ENCODE measurements at places on chromosomes 5 and 9.
A peak's percentile ranks its signal among the peaks of the same experiment; 100 is the strongest.

GRCh38 chr5:39779831-39780230 is 355.1 kb upstream of the DAB2 start:
- DNase-seq = no peak

- no peak for DNase-seq
These were observed 996 bp downstream of the NXNL2 start for GRCh38 chr9:88536023-88536324.

DNA sequence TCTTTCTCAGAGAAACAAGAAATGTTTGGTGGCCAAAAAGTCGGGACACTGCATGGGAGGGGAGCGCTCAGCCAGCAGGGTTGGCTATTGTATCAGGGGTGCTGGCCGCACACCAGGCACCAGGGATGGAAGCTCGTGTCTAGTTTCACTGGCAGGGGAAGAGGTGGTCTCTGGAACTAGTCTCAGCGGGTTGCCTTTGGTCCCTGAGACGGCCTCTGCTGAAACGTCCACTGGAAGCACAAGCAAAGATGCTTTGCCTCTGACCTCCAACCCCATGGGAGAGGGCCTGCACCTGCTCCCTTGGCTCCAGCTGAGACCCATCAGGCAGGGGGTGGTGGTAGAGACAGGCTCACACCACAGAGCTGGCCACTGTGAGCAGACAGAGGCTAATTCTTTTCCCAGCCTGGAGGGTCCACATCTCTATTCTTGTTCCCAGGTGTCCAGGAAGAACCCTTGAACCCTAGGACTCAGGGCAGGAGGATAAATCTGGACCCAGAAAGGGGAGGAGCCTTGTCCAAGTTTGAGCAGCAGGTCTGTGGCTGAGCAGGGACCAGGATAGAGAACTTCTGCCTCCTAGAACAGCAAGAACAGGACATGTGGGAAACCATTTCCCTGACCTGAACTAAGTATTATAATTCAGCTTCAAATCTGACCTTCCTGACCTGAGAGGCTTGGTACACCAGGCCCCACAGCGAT is 102.6 kb downstream of the RGS3 start:
- DNase-seq = no peak

- peak; percentile 87 for DNase-seq
These were observed 232.6 kb downstream of the MAST4 start for GRCh38 chr5:66828548-66829357.

- no peak for DNase-seq
These were observed 35.5 kb downstream of the NTNG2 start for GRCh38 chr9:132197315-132197714.

GRCh38 chr9:124852121-124852828 is 985 bp upstream of the WDR38 start:
- no peak for DNase-seq

- no peak for DNase-seq
These were observed 989.2 kb downstream of the TLE4 start for GRCh38 chr9:80560976-80561375.

GRCh38 chr5:11564706-11565105 is 339.5 kb downstream of the CTNND2 start:
- no peak for DNase-seq

DNA sequence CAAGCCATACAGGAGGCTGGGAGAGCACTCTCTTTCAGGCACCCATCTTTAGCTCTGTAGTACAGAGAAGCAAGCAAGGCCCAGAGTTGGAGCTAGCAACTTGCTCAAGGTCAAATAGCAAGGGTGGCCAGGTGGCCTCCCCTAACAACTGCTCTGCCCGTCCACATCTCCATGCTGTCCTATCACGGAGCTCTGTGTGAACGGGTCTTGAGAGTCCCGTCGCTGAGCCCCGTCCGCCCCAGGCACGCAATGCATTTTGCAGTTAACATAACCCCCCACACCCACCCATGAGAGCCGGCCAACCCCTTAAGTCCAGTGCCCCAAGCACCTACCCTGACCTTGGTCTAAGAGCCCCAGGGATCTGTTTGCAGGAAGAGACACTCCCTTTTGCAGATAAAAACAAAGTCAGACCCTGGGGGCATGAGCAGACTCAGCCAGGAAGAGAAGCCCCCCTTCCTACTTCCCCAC is 1.5 kb downstream of the RNF44 start:
- no peak for DNase-seq

DNA sequence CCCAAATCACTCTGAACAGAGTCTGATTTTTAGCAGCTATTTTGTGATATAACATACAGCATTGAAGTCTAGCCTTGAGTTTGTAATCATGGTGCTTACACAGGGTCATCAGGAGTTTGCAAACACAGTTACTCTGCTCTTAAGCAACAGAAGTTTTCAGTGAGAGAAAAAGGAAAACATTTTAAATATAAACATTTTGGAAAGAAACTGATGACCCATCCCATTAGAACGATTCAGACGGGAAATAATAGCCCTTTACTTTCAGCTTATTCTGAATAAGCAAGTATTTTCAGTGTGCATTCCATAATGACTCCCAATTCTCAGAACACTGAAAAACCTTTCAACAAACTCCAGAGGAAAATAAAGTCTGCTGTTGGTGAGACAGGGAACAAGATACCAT is 46.7 kb upstream of the TMC1 start:
- DNase-seq = no peak

- DNase-seq = no peak
These were observed 73.0 kb downstream of the PTPDC1 start for GRCh38 chr9:94157050-94157801.

- DNase-seq = no peak
These were observed 45.0 kb downstream of the PRR16 start for GRCh38 chr5:120509053-120509452.

Data from activated CD4-positive, alpha-beta T cell treated with anti-CD3 and anti-CD28 coated beads, Interleukin-10, Interleukin-2, amounts not matched to agents 100 ng/mL and 50 ng/mL, durations not matched to agents 16 hours and 8 hours (primary cell).